ENCODE measurements at places on chromosomes 12 and 14. TPM values are rescaled to one million over a fixed set of nuclear protein-coding genes. Genes with fewer than 3 reads are reported as not detected.

Gene PLEK2
- total RNA-seq = 15.2 TPM

GRCh38 chr12:56224954-56225353 is 812 bp downstream of the NABP2 start:
- DNase-seq = no peak

Gene DNAI7
- not detected for total RNA-seq

DNA sequence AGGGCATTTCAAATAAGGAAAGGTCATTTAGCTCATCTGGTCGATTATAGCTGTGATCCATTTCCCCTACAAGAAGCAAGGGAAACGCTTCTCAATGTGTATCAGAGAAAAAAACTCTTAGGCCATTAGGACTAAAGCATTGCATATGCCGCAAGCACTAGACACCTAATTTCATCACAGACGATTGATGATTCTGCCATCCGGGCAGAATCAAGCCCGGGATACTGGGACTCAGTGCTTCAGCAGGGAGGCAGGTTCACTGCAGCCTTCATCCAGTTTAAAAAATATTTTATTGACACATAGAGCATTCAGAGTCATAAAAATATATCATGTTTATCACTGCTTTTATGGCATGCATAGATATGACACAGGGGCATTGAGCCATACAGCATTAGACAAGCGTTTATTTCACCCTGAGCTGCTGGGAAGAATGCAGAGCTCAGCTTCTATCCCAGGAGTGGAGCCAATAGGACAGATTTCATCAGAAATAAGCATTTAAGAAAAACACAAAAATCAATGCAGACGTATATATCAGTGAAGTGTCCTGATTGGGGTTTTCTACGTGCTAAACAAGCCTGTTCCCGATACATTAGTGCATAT is 806.9 kb downstream of the GALC start:
- no peak for DNase-seq

GRCh38 chr12:82757059-82757458 is 70.4 kb downstream of the TMTC2 start:
- DNase-seq = no peak

- no peak for DNase-seq
Measured at GRCh38 chr14:89504602-89505313, 87.7 kb upstream of the FOXN3 start.

DNA sequence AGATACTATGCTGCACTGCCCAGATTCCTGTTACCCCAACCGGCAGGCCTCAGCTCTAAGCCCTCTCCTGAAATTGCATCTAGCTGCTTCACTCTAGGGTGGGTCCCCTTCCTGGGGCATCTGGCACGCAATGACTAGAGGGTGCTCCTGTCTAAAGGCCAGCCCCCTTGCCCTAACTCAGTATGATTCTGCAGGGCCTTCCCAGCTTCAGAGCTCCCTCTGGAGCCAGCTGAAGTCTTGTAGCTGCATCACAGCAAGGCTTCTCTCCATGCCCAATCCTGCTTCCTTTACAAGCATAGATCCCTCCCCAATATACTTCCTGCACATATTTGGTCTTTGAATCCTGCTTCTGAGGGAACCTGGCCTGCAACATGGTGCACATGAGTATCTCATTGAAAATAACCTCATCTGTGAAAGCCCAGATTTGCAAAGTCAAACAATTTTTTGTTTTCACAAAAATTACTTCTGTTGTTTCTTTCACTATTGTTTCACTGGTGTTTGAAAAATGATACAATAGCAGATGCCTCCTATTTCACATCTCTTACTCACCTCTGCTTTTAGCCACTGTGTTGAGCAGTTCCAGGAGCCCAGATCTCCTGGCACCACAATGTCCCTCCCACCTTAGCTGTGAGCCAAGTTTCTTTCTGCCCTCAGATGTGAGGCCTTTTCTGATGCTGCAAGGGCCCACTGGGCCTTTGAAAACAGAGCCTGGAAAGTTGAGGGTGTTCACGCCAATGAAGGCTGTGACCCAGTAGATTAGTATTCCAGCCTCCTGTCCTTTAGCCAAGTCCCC is 169.5 kb upstream of the EGLN3 start:
- DNase-seq = no peak

Gene CSRP2
- 22.7 TPM for total RNA-seq

- no peak for DNase-seq
Measured at GRCh38 chr12:12333407-12334366, 16.4 kb downstream of the MANSC1 start.

Gene ESYT1
- 76.1 TPM for total RNA-seq

Gene TOMM20L
- total RNA-seq = not detected

Gene FBLN5
- total RNA-seq = 20.3 TPM

DNA sequence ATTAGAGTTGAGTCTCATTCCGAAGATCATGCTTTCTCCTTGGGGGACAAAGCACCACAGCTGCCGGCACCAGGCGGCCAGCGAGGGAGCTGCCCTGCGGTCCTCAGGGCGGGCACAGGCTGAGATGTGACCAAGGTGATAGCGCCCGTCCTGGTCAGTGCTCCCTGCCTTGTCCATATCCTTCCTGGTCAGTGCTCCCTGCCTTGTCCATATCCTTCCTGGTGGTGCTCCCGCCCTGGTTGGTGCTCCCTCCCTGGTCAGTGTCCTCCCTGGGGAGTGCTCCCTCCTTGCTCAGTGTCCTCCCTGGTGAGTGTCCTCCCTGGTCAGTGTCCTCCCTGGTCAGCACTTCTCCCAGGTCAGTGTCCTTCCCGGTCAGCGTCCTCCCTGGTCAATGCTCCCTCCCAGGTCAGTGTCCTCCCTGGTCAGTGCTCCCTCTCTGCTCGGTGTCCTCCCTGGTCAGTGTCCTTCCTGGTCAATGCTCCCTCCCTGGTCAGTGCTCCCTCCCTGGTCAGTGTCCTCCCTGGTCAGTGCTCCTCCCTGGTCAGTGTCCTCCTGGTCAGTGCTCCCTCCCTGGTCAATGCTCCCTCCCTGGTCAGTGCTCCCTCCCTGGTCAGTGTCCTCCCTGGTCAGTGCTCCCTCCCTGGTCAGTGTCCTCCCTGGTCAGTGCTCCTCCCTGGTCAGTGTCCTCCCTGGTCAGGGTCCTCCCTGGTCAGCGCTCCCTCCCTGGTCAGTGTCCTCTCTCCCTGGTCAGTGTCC is 92.2 kb downstream of the ADGRD1 start:
- no peak for DNase-seq

Gene SCNN1A
- 9.5 TPM for total RNA-seq

Gene PLD4
- 0.43 TPM for total RNA-seq

Gene EDDM3A
- total RNA-seq = not detected

Gene KLRD1
- 0.99 TPM for total RNA-seq

DNA sequence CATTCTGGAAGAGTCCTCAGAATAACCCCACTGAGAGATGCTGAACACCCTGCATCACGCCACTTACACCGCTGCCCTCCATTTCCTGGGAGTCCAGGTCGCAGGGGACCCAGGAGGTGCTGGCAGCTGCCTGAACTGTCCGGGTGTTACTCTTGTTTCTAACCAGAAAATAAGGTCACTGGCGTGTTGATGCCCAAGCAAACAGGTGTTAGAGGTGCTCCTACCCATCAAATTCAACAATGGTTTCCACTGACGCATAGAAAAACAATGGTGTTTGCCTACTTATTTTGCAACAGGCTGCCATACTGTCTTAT is 23.8 kb downstream of the PITPNM2 start:
- no peak for DNase-seq

Gene ADGRD1
- 10.2 TPM for total RNA-seq

Gene TAS2R50
- 0.68 TPM for total RNA-seq

DNA sequence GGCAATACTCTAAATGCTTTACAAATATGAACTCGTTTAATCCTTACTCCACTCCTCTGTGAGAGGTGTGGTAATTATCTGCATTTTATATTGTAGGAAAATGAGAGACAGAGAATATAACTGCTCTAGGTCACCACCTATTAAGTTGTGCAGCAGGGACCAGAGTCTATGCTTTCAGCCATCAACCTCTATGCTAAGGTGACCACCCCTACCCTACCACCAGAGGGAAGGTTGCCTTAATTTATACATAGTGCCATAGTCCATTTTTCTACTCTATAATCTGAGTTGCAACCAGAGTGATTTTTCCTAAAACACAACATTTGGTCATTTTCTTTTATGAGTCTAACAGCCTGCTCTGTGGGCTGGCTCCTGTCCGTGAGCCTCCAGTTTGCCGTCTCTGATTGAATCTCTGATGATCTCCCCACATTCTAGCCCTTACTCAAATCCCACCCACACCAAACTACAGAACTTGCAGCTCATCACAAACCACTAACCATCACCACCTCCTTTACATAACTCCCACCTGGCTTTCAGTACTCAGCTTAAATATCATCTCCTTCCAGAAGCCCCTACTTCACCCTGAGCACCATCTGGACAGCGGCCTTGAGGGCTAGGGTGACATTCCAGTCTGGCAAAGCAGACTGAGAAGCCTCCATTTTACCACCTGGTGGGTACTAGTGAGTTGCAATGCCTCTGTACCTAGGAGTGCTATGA is 126.6 kb downstream of the PPM1H start:
- DNase-seq = no peak

Gene LALBA
- total RNA-seq = not detected

Gene C12orf60
- 0.74 TPM for total RNA-seq

Gene KERA
- not detected for total RNA-seq

GRCh38 chr12:77372026-77372425 is 306.7 kb upstream of the E2F7 start:
- no peak for DNase-seq

- no peak for DNase-seq
Measured at GRCh38 chr12:110766311-110767154, 23.8 kb upstream of the PPP1CC start.

- no peak for DNase-seq
Measured at GRCh38 chr14:99001241-99001640, 270.8 kb downstream of the BCL11B start.

DNA sequence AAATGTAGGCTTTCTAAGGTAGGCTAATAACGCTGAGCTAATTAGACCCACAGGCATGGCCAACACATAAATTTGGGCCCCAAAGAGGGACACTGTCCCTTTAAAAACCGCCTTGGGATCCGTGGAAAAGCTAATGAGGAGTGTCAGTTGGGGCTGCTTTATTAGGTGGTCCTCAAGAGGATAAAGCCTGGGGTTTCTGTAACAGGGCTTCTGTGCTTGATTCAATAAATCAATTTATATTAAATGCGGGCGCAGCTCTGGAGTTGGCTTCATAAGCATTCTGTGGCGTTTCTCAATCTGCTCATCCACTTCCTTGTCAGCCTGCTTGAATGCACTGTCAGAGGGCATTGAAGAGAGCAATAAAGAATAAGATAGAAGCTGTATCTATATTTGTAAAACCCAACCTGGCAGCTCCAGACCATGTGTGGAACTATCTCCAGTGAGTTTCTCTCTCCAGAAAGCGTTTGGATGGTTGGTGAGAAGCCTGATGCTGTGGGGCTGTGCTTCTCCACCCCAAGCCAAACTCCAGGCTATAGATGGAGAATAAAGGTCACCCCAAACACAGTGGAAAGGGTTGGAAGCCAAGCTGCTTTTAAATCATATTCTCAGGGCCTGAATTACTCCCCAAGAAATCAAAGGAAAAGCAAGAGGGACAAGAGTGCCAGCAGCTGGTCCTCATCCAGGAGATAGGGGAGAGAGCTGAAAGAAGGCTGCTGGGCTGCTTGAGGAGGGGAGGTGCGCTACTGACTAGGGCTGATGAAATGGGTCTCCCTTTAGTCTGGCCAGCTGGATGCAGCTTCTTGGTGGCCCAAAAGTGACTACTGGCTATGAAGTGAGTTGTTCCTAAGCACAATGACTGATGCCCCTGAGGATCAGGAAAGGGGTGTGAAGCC is 222.0 kb downstream of the PPM1H start:
- DNase-seq = no peak

Gene SLC10A1
- total RNA-seq = 142 TPM

- DNase-seq = no peak
Measured at GRCh38 chr14:91750634-91751198, 18.8 kb upstream of the CATSPERB start.

GRCh38 chr12:78406828-78407227 is 457.7 kb upstream of the SYT1 start:
- DNase-seq = no peak

DNA sequence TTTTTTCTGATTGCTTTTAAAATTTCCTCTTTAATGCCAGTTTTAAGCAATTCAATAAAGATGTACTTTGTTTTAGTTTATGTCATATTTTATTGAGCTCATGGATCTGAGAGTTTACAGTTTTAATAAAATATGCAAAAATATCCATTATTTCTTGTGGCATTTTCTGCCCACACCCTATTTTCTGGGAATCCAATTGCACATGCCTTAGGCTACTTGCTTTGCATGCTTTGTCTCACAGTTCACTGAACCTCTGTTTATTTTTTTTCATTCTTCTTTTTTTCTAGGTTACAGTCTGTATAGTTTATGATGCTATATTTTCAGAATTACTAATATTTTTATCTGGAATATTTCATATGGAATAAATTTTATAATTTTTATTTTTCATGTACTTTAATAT is 1258.0 kb downstream of the FSCB start:
- DNase-seq = no peak

- DNase-seq = no peak
Measured at GRCh38 chr12:92403210-92404175, 257.8 kb upstream of the BTG1 start.

DNA sequence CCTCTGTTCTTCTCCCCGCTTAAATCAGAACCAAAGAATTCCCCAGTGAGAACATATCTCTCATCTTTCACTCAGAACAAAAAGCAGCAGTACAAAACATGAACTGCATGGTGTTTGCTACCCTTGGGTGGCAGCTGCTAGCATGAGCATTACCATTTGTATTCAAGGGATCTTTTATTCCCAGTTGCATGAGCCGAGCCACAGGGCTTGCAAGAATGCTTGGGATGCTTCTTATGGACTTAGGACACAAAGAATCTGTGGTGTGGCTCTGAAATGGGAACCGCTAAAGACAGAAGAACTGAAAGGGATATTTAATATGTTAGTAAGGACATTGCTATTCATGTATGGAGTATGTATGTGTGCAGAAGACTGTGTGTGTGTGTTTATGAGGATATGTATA is 190.6 kb downstream of the TMX1 start:
- DNase-seq = no peak

GRCh38 chr12:5348491-5348890 is 83.4 kb upstream of the NTF3 start:
- no peak for DNase-seq

GRCh38 chr14:54216827-54217226 is 180.0 kb upstream of the CDKN3 start:
- DNase-seq = no peak

GRCh38 chr12:88052686-88053085 is 23.5 kb upstream of the C12orf50 start:
- peak; percentile 26 for DNase-seq

DNA sequence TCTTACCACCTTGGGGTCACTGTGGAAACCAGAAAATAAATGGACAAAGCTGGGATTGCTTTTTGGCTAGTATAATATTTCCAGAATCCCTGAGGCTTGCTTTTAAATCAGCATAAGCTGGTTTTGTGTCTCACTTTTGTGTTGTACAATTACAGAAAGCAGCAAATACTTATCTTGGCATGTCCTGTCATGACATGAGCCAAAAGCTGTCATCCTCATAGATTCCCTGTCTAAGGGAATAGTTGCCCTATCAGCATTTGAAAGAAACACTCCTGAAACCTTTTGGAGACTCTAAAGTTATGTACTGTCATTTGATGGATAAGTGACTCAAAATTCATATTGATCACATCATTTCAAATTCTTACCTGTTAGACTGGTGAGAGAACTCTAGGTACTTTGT is 987.2 kb downstream of the NRXN3 start:
- no peak for DNase-seq

Measured in right lobe of liver (tissue), 6 donors.